ENCODE measurements at places on chromosomes 7 and 10.
A peak's percentile ranks its signal among the peaks of the same experiment; 100 is the strongest.

DNA sequence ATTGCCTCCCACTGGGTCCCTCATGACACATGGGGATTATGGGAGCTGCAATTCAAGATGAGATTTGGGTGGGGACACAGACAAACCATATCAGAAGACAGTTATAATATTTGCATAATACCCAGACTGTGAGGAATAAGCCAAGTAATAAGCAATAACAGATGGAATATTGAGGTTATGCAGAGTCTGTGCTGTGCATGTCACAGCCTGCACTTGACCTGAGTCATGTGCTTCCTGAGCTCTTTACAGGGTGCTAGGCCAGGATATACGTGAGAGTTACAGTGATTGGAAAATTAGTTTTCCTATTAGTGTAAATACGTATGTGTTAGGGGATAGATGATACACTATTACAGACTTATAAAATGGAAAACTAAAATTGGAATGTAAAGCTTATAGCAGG lies 288.7 kb downstream of the SDK1 start:
- DNase-seq, result no peak

- DNase-seq, result no peak
Observed at GRCh38 chr10:42638821-42639270, 476 bp upstream of the ZNF33B start.

GRCh38 chr10:108789919-108790318 lies 1133.4 kb downstream of the XPNPEP1 start:
- DNase-seq, result no peak

- no peak for DNase-seq
Observed at GRCh38 chr7:36360244-36360643, 29.4 kb upstream of the ANLN start.

DNA sequence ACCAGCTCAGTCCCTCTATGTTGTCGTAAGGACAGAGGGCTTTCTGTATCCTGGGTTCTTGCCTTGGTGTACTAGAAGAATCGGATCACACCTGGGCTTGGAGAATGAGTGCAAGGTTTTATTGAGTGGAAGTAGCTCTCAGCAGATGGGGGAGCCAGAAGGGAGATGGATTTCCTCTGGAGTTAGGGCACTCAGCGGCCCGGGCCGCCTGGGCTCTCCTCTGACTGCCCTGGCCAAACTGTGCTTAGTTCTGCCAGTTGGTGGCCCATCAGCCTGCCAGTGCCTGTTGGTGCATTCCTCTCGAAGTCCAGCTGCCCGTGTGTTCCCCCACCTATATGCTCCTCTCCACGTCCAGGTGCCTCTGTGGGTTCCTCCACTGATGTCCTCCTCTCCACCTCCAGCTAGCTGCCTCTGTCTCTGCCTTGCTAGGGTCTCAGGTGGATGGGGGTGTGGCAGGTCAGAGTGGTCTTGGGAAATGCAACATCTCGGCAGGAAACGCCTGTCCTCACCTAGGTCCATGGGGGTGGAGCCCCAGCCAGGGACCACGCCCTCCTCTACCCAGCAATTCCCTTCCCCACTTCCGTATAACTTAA lies 148.6 kb downstream of the PPP1R3A start:
- DNase-seq, result no peak

DNA sequence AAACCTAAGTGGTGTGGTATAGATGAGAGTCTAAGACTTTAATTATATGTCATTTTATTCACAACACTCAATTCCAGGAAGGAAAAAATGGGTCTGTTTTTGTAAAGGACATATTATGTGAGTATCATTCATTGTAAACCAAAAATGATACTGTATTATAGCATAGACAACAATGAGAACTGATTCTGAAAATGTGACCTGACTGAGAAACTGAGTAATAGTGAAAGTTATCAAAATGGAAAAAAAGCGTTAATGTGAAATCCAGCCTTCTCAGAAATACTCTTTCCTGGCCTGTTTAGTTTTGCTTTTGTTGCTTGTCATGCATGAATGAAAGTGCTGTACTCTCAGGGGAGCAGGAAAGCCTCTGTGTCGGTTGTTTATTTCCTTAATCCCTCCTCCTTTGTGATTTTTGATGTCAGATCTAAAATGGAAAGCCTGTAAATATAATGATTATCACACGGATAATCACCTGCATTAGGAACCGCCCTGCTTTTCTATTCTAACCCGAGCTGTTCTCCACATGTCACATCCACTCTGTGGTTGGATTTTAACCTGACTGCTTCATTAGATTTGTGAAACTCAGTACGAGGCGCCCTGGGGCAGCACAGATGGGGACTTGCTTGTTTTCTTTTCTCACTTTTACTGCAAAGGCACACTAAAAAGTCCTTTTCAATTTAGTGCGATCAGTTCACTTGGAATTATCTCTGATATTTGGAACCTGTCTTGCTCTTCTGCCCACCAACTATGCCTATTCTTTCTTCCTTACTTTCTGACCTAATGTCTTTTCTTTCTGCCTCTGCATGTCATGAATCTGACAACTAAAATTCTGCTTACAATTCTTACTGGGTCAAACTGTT lies 240.9 kb upstream of the KAT6B start:
- no peak for DNase-seq

GRCh38 chr7:106774768-106775551 lies 90.1 kb upstream of the PIK3CG start:
- DNase-seq, result no peak

- no peak for DNase-seq
Observed at GRCh38 chr7:149552799-149553198, 55.2 kb upstream of the ZNF746 start.

DNA sequence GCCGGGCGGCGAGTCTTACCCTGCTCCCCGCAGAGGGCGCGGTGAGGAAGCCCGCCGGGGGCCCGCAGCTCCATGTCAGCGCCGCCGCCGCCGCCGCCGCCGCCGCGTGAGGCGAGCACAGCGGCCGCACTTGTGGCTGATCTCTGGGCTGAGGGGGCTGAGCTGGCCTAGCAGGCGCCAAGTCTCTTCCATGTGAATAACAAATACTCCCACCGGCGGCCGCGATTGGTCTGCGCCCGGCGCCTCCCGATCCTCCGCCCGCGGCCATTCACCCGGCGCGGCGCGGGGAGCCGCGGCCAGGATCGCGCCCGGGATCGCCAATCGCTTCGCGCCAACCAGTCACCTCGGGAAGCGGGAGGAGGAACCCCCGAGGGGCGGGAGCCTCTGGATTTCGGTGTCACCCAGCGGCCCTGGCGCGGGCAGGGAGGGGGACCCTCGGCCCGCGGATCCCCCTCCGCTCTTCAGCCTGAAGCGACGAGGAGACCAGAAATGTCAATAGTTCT lies at the start of gene GRM8:
Gene GRM8 (minus strand): TSS at position 164 of the 503 bp plus-strand sequence.
- no peak for DNase-seq

DNA sequence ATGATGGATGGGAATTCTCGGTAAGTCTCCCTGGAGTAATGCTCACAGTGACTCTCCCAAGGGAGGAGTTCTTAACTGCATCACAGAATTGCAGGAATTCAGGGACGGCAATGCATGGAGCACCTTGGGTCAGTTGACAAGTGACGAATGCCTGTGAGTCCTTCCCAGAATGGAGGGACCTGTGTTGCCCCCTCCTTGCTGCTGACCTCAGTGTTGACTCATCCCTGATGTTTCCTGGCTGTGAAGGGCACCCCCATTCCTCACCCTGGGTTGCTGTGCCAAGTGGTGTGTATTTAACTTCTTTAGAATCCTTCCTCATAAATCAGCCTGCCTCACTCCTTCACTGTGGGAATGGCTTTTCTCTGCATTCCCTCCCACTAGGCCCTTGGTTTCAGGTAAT lies 98.9 kb downstream of the LRMDA start:
- DNase-seq, result no peak

GRCh38 chr10:72319416-72320254 lies 35.1 kb downstream of the DNAJB12 start:
- DNase-seq, result peak; percentile 91

- no peak for DNase-seq
Observed at GRCh38 chr10:10067644-10068043, 950.0 kb upstream of the CELF2 start.

DNA sequence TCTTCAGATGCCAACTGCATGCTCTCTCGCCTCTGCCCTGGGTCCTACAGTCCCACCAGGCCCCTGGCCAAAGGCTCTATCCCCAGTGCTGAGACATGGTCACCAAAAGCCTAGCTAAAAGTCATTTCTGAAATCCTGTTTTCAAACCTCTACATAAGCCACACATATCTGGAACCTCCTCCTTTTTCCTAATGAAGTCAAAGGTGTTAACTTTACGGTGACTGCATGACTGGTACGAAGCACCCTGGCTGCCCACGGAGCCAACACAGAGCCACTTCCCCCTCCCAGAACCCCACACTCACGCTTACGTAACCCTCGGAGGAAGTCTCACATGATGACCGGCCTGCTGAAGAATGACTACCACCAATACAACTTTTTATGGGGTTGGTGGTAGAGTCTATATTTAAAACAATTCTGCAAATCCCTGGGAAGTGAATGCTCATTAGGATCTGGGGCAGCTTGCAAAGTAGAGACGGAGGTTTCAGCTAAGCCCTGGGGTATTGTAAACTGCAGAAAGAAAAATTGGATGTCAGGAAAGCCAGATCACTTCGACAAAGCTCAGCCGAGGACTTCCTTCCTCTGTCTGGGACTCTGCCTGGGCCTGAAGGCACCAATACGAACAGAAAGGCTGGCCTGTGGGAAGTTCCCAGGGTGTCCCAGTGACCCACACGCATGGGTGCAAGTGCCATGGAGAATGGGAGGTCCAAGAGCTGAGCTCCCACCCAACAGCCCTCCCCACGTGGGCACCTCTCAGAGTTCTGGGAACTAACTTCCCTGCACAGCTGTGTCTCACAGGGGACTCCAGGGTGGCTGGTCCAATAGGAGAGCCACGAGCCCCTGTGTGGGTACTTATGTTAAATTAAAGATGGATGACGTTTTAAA lies 50.7 kb downstream of the PDGFA start:
- DNase-seq, result peak; percentile 29

Data from Kasumi-1 (cell line).